ENCODE measurements at places on chromosomes 6 and 20.

DNA sequence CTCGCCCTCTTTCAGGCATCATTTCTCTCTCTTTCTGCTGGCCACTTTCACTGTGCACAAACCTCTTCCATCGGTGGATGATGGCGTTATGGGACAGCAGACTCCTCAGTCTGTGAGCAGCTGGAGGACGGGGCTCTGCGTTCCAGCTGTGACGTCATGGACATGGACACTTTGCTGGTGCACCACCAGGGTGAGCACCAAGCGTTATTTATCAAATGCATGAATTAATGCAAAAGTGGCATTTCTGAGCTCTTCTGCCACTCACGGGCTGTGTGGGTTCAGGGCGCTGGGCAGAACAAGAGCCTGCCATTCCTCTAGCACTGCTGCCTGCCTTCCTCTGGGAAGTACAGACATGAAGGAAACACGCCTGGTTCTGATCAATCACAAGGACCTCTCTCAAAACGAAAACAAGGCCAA, 82.9 kb upstream of the MPC1 start:
- no peak for DNase-seq

DNA sequence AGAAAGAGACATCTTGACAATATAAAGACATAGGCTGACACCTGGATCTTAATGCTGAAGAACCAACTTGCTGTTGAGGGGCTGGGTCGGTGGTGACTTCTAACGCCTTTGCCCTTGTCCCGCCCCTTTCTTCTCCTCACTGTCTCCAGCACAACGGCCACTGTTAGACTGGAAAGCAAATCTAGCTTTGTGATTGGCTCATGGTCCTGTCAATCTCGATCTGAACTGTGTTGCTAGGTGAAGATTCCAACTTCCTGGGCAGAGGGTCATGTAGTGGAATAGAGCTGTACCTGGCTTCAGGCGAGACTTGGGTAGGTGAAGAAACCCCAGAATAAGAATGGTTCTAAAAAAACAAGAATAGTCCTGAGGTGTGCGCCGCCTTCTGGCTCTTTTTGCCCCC, at the start of gene PGK2:
PGK2 (minus strand) TSS at position 110 of the 400 bp plus-strand sequence; CDS start at position 12, 98 bp downstream.
- DNase-seq = no peak

DNA sequence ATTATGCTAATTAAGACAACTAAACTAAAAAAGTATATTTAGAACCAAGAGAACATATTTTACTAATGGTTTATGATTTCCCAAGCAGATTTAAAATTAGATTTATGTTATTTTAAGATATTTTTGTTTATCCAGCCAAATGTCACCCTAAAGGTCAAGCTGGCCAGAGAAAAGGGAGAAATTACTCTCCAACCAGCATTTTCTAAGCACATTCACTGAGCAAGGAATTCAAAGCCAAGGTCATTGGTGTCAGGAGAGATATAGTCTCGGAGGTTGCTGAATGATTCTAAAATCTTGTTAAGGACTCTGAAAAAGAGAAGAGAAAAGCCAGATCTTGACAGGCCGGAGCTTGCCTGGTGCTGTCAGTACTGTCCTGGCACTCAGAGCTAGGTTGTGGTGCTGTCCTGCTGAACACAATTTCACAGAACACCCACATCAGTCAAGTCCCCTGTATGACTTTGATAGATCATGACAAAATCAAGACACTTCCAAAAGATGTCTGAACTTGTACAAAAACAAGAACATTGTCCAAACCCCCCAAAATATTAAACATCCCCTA, 222.3 kb upstream of the SMLR1 start:
- no peak for DNase-seq

DNA sequence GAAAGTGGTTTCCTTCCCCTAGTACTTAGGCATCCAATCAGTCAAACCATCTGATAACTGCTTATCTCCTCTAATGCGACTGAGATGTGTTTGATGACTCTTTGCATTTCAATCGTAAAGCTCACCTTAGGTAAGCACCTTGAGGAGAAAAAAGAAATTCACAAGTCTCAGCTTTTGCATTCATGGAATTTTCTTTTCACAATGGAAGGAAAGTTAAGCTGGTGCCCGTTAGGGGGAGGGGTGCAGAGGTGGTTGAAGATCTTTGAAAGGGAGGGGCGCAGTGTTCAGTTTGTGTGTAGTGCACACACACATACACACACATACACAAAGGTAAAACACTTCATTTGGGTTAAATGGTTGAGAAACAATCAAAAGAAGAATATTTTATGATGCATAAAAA, 87.1 kb upstream of the SALL4 start:
- DNase-seq = no peak

- DNase-seq = no peak
Observed at GRCh38 chr6:92888316-92888715, 531.0 kb downstream of the EPHA7 start.

- no peak for DNase-seq
Observed at GRCh38 chr6:3638662-3639061, 112.9 kb downstream of the PXDC1 start.

GRCh38 chr6:66735106-66735890, 1028.3 kb upstream of the EYS start:
- no peak for DNase-seq

- peak; percentile 24 for DNase-seq
Observed at GRCh38 chr6:31042806-31043205, 32.5 kb downstream of the MUC22 start.

GRCh38 chr6:37058084-37058586, 52.7 kb downstream of the FGD2 start:
- DNase-seq = no peak

DNA sequence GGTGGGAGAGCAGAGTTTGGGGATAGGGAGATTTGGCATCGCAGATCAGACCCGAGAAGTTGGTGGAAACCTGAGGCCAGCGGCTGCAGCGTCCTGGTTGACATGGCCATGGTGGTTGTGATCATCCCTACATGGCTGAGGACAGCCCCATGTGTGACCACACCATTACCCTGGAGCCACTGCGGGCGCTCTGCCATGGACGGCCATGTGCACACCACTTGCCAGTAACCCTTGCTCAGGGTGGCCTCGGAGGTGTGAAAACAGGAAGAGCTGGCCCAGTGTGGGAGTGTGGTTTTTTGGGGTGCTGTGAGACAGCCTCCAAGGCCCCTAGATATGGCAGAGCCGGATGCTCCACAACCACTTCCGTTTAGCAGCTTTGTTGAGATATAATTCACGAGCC, 64.4 kb downstream of the TMEM242 start:
- DNase-seq = no peak

GRCh38 chr20:38804682-38805501, 605 bp upstream of the PPP1R16B start:
- DNase-seq = peak; percentile 3

DNA sequence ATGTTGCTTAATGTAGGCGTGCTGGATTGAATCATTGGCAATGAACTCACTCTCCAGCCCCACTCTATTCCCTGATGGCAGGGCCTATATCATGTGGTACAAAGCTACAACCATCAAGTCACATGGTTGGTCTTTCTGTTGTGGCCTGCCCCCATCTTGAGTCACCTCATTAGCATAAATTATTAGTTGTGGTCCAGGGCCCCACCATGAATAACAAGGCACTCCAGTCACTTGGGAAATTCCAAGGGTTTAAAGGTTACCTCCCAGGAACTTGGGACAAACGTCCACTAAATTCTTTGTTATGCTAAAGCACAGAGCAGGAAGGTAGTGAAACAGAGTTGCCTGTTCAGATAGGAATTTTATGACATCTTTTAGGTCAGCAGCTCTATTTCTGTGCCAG, 193.7 kb downstream of the SLC35F1 start:
- no peak for DNase-seq

DNA sequence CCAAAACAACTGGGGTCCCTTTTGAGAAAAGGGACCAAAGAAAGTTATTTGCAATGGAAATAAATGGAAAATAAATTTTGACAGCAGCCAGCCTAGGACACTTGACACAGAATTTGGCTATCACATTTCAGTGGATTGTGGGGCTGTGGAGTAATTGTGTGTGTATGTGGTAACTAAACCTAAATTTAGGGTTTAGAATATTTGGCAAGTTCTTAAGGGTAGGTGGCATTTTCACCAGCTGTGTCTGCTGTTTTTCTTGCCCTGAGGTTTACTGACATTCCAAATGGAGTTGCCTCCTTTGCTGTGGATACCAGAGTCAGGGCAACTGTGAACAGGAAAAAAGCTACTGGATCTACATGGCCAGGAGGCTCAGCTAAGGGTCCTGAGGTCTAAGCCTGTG, 270.9 kb downstream of the SLC24A3 start:
- DNase-seq = no peak

DNA sequence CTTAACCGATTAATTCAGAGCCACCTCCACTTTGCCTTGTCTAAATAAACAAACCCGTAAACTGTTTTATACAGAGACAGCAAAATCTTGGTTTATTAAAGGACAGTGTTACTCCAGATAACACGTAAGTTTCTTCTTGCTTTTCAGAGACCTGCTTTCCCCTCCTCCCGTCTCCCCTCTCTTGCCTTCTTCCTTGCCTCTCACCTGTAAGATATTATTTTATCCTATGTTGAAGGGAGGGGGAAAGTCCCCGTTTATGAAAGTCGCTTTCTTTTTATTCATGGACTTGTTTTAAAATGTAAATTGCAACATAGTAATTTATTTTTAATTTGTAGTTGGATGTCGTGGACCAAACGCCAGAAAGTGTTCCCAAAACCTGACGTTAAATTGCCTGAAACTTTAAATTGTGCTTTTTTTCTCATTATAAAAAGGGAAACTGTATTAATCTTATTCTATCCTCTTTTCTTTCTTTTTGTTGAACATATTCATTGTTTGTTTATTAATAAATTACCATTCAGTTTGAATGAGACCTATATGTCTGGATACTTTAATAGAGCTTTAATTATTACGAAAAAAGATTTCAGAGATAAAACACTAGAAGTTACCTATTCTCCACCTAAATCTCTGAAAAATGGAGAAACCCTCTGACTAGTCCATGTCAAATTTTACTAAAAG, 2.7 kb downstream of the FOXC1 start:
- peak; percentile 14 for DNase-seq

DNA sequence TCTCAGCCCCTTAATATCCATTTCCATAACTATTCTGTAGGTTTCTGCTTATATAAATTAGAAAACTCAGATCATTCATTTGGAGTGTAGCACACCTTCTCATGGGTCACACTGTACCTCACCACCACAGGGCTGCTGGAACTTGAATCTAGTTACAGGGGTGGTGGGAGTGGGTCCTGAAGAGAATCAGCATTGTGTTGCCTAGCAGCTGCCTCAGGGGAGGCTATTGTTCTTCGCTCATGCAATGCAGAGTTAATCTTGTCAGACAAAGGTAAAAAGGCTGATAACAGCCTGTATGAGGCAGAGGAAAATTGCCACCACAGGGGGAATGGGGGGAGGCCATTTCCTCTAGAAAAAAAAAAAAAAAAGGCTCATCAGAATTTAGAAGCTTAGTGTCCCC, 496.0 kb upstream of the ADGRB3 start:
- no peak for DNase-seq

GRCh38 chr20:5221061-5221430, 94.2 kb downstream of the CDS2 start:
- no peak for DNase-seq

GRCh38 chr6:110564703-110565421, 88.4 kb upstream of the SLC22A16 start:
- DNase-seq = no peak

DNA sequence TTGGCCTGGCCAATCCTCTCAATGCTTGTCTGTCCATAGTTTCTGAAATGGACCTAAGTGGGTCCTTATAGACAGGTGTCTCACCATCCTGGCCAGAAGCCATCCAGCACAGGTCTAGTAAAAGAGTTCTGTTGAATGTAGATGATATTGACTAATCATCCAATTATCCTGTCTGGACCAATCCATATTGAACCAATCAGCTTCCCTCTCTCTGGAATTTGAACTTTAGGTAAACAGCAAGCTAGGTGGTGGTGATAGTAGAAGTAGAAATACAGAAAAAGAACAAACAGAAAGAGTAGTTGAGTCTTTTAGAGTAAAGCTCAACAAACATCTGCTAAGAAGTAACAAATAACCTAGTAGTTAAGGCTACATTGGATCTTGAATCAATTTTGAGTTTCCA, 9.5 kb upstream of the PNRC1 start:
- DNase-seq = no peak

- DNase-seq = no peak
Observed at GRCh38 chr20:19864130-19864529, 106.1 kb downstream of the RIN2 start.

GRCh38 chr20:58014628-58015315, 213.7 kb downstream of the ANKRD60 start:
- no peak for DNase-seq

DNA sequence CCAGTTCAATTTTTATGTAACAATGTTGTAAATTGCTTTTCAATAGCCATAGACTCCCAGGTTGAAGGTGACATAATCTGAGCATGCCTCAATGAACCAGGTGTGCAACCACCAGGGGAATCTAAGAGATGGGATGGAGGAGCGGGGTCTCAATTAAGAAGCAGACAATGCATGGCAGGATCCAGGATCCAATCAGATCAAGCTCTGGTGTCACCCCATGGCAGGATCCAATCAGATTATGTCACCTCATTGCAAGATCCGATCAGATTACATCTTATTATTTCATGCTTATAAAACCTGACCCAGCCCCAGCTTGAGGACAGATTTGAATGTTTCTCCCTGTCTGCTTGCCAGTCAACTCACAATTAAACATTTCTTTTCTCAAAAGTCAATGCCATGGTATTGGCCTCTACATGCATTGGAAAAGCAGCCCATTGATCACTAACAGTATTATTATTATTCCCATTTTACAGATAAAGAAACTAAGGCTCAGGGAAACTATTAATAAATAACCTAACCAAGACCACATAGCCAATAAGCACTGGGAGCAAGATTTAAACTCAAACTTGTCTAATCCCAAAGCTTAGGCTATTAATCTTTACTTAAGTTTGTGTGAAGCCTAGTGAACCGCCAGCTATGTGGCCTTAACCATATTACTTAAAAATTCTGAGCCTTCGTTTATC, 14.3 kb upstream of the SIRT5 start:
- no peak for DNase-seq

DNA sequence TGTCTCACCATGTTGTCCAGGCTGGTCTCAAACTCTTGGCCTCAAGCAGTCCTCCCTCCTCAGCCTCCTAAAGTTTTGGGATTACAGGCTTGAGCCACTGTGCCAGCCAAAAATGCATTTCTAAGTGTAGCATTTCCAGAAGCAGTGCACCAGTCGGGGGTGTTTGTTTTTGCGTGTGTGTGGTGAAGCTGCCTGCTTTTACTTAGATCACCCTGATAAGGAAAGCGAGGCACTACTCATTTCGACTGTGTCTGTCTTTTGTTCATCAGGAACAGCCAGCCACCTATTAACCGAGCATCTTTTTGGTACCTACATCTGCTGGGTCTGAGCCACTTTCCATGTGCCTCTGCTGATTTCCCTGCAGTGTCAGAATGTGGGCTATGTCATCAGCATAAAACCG, 18.7 kb downstream of the SIRT5 start:
- no peak for DNase-seq

GRCh38 chr20:44326391-44327159, 10.3 kb upstream of the R3HDML start:
- no peak for DNase-seq

GRCh38 chr6:100503043-100503705, 38.5 kb upstream of the SIM1 start:
- no peak for DNase-seq
